Activated gamma-delta T cell treated with anti-CD3 and anti-CD28 coated beads, Interleukin-2, amount 50 U/mL, for 16 hours (primary cell): ENCODE measurements at places on chromosomes 3 and 15.

GRCh38 chr3:61927332-61927731 is 366.0 kb downstream of the PTPRG start:
- no peak for DNase-seq

DNA sequence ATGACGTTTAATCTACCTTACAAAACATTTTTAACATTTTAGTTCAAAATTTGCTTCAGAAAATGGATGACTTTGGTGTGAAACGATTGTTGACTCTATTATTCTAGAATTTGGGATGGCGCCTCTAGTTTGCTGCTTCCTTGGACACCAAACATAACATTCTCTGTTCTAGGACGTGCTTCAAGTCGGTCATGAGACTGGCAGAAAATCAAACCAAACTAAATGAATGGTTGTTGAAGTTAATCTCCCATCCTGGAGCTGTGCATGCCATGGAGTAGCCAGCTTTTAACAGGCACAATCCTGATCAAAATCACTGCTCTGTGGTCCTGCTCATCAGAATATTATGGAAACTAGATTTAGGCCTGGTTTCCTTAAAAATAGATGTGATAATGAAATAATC is 9.6 kb upstream of the LRRFIP2 start:
- no peak for DNase-seq

GRCh38 chr15:100235030-100235617 is 106.7 kb downstream of the ADAMTS17 start:
- DNase-seq: no peak

DNA sequence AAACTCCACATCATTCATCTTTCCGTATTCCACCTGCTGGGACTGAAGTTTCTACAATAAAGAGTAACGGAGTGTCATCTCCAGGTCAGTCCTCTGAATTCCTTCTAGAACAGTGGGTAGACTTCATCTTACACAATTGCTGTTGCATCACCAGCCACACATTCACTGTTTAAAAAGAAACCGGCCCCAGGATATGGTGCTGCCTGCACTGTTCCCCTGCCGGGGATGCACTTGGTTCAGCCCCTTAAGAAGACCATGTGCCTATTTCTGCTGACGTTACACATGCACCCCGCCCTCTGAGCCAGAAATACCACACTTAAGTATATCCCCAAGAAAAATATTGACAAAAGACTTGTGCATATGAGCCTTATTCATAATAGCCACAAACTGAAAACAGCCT is 233.4 kb downstream of the FEZF2 start:
- DNase-seq: no peak

- no peak for DNase-seq
Observed at GRCh38 chr3:4782095-4782494, 197.1 kb upstream of the BHLHE40 start.
